ENCODE measurements at places on chromosomes 16 and 17. TPM values are rescaled to one million over a fixed set of nuclear protein-coding genes. Genes with fewer than 3 reads are reported as not detected.

- H3K4me3 ChIP-seq: no peak overlapping the region
- H3K36me3 ChIP-seq: no peaks in the 10 kb centered on the region
- H3K4me1 ChIP-seq: no peaks in the 10 kb centered on the region
- H3K27ac ChIP-seq: no peak overlapping the region
- no peaks in the 10 kb centered on the region for H3K27me3 ChIP-seq
- no peak for DNase-seq
Measured at GRCh38 chr17:81188491-81188840, 22.4 kb upstream of the AATK start.

The OR1G1 gene
- not detected for total RNA-seq

DNA sequence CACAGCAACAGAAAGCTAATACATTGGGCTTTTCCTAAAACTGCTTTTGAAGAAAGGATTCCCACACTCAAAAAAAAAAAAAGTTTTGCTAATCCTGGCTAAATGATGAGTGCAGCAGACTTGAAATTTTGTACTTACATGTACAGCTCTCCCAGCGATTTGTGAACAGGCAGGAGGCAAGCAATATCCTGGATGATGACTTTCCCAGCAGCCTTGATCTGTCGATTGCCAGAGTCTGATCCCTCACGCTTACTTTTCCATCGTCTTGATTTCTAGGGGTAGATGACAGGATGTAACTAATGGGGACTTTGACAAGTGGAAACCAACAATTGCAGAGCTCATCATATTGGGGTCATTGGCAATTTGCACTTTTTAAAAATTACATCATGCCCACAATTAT lies 91.4 kb downstream of the WDR59 start:
- no peak overlapping the region for H3K4me3 ChIP-seq
- peaks cover 37% of the 10 kb centered on the region for H3K36me3 ChIP-seq
- no peaks in the 10 kb centered on the region for H3K4me1 ChIP-seq
- no peak for DNase-seq
- no peaks in the 10 kb centered on the region for H3K27me3 ChIP-seq

DNA sequence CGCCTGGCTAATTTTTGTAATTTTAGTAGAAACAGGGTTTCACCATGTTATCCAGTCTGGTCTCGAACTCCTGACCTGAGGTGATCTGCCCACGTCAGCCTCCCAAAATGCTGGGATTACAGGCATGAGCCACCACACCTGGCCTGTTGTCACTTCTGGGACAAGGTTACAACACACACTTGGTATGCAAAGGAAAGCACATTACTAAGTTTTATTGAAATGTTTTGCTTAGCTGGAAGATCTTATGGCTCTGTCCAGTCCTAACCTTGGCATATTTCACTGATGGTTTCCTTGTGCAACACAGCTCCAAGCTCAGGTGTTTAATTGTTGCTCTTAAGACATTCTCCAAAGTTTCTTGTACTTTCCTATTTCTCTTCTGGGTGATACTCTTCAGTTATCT lies 94.2 kb downstream of the CNTNAP4 start:
- H3K4me1 ChIP-seq: no peaks in the 10 kb centered on the region
- H3K36me3 ChIP-seq: no peaks in the 10 kb centered on the region
- H3K27ac ChIP-seq: no peak overlapping the region
- DNase-seq: no peak
- no peaks in the 10 kb centered on the region for H3K27me3 ChIP-seq
- no peak overlapping the region for H3K4me3 ChIP-seq

The SLC47A1 gene
- not detected for total RNA-seq

The FBXW10B gene
- 8.2 TPM for total RNA-seq

GRCh38 chr17:76390003-76390421 lies 5.6 kb downstream of the SPHK1 start:
- no peak overlapping the region for H3K27ac ChIP-seq
- H3K36me3 ChIP-seq: peaks cover 13% of the 10 kb centered on the region
- no peak overlapping the region for H3K4me3 ChIP-seq
- no peak for DNase-seq
- no peaks in the 10 kb centered on the region for H3K27me3 ChIP-seq
- H3K4me1 ChIP-seq: peaks cover 12% of the 10 kb centered on the region

DNA sequence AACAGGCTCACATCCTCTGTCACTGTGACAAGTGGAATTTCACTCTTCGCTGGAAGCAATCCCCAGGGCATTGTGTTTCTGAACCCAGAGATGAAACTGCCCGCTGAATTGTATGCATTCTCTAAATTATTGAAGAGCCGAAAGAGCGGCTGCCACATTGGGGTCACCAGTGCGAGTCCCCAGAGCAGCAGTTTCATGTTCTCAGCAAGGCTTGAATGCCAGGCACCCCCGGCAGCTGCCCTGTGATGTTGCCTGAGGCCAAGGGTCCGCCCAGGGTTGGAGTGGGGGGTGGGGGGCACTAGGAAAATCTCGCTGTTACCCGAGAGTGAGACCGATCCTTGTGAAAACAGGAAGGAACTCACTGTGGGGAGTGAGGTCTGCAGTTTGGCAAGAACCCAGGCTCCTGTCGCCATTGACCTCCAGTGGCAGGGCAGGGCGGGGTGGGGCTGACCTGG lies 20.7 kb upstream of the BCAR1 start:
- H3K36me3 ChIP-seq: no peaks in the 10 kb centered on the region
- H3K27ac ChIP-seq: no peak overlapping the region
- H3K27me3 ChIP-seq: no peaks in the 10 kb centered on the region
- H3K4me1 ChIP-seq: peaks cover 4% of the 10 kb centered on the region
- no peak overlapping the region for H3K4me3 ChIP-seq

DNA sequence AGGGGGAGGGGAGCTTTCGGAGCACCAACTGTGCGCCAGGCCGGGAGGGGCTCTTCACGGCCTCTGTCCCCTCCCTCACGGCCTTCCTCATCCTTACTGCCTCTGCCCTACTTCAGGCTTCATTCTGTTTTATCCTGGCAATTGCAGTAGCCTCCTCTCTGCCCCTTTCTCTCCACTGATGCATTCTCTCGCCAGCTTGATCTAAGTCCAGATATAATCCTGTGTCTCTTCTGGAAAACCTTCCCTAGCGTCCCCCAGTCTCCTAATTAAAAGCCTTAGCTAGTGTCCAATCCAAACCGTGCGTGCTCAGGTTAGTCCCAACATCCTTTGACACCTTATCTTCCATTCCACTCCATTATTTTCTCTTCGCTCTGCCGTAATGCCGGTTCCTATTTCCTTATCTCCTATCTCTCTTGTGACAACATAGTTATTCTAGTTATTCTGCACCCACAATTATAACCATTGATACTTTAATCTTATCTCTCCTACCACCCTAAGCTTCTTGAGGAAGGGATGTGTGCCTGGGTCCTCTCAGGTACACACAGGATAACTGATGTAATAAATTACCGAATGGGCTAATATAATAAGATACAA lies 869 bp downstream of the ZNF48 start:
- H3K4me3 ChIP-seq: peak overlapping the region; percentile 83
- no peaks in the 10 kb centered on the region for H3K36me3 ChIP-seq
- H3K4me1 ChIP-seq: peaks cover 33% of the 10 kb centered on the region
- H3K27ac ChIP-seq: peak overlapping the region; percentile 23
- no peak for DNase-seq
- H3K27me3 ChIP-seq: no peaks in the 10 kb centered on the region

- H3K36me3 ChIP-seq: no peaks in the 10 kb centered on the region
- H3K27ac ChIP-seq: no peak overlapping the region
- peaks cover 7% of the 10 kb centered on the region for H3K4me1 ChIP-seq
- no peak for DNase-seq
- no peak overlapping the region for H3K4me3 ChIP-seq
- H3K27me3 ChIP-seq: no peaks in the 10 kb centered on the region
Measured at GRCh38 chr17:35735036-35735805, 3.8 kb downstream of the RASL10B start.

DNA sequence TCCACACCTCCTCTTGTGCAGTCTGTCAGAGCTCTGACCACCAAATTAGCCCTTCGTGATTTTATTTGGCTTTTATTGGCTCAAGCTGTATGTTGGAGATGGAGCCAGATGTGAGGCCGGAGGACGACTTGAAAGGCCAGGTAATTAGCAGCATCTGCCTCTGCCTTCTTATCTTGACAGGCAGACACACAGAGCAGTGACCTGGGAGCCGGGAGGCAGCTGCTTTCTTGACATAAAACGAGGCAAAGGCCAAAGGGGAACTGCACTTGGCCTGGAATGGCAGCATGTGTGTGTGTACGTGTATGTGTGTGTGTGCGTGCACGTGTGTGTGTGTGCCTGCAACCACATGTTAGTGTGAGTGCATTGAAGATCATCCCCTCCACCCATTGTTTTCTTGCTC lies 56.9 kb upstream of the BRD7 start:
- H3K27ac ChIP-seq: no peak overlapping the region
- no peak for DNase-seq
- peaks cover 9% of the 10 kb centered on the region for H3K27me3 ChIP-seq
- no peaks in the 10 kb centered on the region for H3K4me1 ChIP-seq

DNA sequence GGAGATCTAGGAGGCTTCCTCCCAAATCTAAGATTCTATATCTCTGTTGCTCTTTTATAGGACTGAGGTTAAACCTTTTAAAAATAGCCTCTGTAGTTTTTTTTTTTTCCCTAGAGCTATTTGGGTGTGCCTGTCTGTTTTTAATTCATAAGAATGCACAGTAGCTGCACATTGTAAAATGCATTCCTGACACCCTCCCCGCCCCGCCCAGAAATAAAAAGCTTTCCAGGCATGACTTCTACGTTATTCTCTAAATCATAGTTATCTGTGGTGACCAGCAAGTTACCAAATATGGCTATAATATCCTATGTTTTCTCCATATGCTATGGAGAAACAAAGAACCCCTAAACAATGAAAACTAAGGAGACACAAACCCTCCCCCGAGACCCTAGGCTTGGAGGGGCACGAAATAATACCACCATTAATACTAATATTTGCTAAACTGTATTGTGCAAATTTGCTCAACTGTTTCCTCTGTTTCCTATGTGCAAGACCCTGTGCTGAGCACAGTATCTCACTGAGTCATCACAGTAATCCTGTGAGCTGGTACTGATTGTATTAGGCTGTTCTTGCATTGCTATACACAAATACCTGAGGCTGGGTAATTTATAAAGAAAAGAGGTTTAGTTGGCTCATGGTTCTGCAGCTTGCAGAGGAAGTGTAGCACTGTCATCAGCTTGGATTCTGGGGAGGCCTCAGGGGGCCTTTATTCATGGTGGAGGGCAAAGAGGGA lies 388.3 kb downstream of the CA10 start:
- no peak for DNase-seq
- no peak overlapping the region for H3K27ac ChIP-seq
- H3K36me3 ChIP-seq: no peaks in the 10 kb centered on the region
- H3K27me3 ChIP-seq: no peaks in the 10 kb centered on the region

The CYB561 gene
- total RNA-seq: 6.1 TPM

- H3K36me3 ChIP-seq: no peaks in the 10 kb centered on the region
- no peaks in the 10 kb centered on the region for H3K27me3 ChIP-seq
- H3K27ac ChIP-seq: no peak overlapping the region
- no peak for DNase-seq
- peaks cover 4% of the 10 kb centered on the region for H3K4me1 ChIP-seq
Measured at GRCh38 chr17:78588258-78589030, 11.2 kb upstream of the DNAH17 start.

- H3K4me1 ChIP-seq: peaks cover 23% of the 10 kb centered on the region
- peak overlapping the region; percentile 8 for H3K4me3 ChIP-seq
- no peak for DNase-seq
- H3K27me3 ChIP-seq: no peaks in the 10 kb centered on the region
- H3K27ac ChIP-seq: peak overlapping the region; percentile 19
Measured at GRCh38 chr17:42362245-42362961, 25.8 kb downstream of the STAT3 start.

DNA sequence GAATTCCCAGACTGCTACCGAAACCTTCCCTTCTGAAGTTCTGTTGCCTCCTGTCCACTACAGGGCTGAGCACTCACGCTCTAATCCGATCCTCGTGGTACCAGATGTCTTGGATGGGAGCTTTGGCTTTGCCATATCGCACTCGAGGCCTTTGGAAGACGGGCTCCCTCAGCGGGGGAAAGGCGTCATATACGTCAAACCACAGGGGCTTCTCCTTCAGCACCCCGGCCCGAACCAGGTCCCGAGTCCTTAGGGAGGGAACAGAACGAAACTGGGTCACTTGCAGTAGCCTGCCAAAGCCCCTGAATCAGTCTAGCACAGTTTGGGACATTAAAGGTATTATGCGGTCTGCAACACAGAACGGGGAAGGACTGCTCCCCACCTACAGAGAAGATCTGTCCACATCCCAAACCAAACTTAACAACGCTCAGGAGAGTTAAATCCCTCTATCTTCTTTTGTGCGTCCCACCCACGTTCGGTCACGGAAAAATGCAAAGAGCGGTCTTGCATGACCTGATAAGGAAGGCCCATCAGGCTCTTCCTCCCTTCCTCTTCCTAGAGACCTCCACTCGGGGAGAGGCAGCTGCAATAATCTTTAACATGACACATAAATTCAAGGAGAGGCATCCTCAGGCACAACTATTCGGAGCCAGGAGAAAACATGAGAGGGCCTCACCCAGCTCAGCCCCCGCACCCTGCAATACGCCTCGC lies 526 bp downstream of the MRPS23 start:
- peaks cover 9% of the 10 kb centered on the region for H3K36me3 ChIP-seq
- H3K4me1 ChIP-seq: peaks cover 28% of the 10 kb centered on the region
- H3K27ac ChIP-seq: peak overlapping the region; percentile 94
- no peak for DNase-seq
- H3K27me3 ChIP-seq: no peaks in the 10 kb centered on the region

GRCh38 chr16:17461951-17462729 lies 8.6 kb downstream of the XYLT1 start:
- no peak overlapping the region for H3K4me3 ChIP-seq
- H3K27ac ChIP-seq: no peak overlapping the region
- DNase-seq: peak; percentile 14
- H3K36me3 ChIP-seq: peaks cover 2% of the 10 kb centered on the region

- H3K4me1 ChIP-seq: peaks cover 7% of the 10 kb centered on the region
- peaks cover 14% of the 10 kb centered on the region for H3K27me3 ChIP-seq
- no peak within 1 kb of the TSS for H3K4me3 ChIP-seq
- H3K36me3 ChIP-seq: no peaks in the 10 kb centered on the region
- DNase-seq: no peak
Measured at GRCh38 chr17:6556121-6557039, at the start of gene PITPNM3. Gene PITPNM3, minus strand, starts transcription at chr17:6556555. Its CDS starts 149 bp downstream, at chr17:6556406.

The C1QTNF8 gene
- not detected for total RNA-seq

- H3K4me3 ChIP-seq: peak overlapping the region; percentile 86
- no peaks in the 10 kb centered on the region for H3K36me3 ChIP-seq
- peaks cover 20% of the 10 kb centered on the region for H3K4me1 ChIP-seq
- no peak for DNase-seq
- H3K27me3 ChIP-seq: no peaks in the 10 kb centered on the region
Measured at GRCh38 chr17:77646046-77646430, 312.5 kb upstream of the TNRC6C start.

The VPS35L gene
- total RNA-seq: 34.2 TPM

The C17orf78 gene
- not detected for total RNA-seq

The TP53TG3D gene
- total RNA-seq: not detected

DNA sequence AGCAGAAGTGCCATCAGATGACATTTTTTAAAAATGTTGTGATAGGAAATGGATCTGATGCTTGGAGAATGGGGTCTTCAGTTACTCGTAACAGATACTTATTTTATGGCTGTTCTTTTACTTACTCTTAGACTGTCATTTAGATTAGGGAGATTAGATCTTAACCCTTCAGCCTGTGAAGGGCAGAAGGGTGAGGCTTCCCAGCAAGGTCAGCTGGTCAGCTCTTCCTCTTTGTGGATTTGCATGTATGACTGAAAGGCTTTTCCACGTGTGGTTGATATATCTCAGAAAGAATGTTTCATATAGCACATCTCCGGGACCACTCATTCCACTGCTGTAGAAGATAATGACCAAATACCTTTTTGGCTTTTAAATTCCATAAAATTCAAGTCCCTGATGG lies 27.4 kb downstream of the GRB7 start:
- H3K4me3 ChIP-seq: no peak overlapping the region
- no peaks in the 10 kb centered on the region for H3K27me3 ChIP-seq
- DNase-seq: no peak
- H3K27ac ChIP-seq: no peak overlapping the region
- peaks cover 40% of the 10 kb centered on the region for H3K4me1 ChIP-seq

Measured in CD4-positive, CD25-positive, alpha-beta regulatory T cell (primary cell).